ENCODE measurements at places on chromosomes 3 and 15. TPM values are rescaled to one million over a fixed set of nuclear protein-coding genes. Genes with fewer than 3 reads are reported as not detected.

BCHE gene
- total RNA-seq = 35.6 TPM

DNA sequence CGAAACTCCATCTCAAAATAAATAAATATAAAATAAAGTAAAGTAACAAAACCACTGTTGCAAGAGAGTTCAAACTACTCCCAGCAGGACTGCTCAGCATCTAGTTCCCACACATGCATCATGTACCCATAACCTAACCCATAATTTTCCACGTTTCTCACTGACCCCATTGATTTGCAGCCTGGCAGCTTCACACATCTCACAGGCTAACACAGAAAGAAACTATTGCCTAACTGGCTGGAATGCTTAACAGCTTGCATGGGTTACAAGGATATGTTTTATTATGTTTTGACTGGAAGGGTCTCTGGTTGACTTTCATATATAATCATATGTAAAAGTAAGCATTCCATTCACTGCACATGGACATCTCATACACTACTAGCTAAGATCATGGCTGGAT lies 55.6 kb upstream of the TBC1D23 start:
- no peak for DNase-seq

DNA sequence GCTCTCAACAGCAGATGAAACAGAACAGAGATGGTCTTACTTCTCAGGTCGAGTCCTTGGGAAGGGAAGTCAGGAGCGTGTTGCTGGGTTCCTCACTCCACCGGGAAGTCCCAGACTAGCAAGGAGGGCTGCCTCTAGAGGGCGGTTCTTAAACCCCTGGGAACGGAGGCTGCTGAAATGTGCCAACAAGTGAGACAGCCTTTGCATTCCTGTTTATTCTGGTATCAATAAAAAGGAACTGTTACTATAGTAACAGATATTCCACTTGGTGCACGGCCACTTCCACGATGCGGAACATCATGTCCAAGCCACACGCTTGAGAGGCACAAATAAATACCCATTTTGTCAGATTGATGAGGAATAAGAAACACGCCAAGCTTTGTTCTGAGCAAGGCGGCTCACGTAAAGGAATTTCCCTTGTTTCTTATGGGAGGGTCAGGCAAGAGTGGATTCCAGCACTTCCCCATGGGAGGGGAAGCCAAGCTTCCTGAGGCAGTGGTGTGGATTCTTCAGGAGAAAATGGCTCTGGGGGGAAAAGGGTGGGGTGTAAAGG lies at the start of gene FAM107A:
Gene FAM107A, minus strand, starts transcription at position 123 of the 553 bp plus-strand sequence. CDS start 7,531 bp downstream, outside the sequence.
- DNase-seq = peak; percentile 82

DNA sequence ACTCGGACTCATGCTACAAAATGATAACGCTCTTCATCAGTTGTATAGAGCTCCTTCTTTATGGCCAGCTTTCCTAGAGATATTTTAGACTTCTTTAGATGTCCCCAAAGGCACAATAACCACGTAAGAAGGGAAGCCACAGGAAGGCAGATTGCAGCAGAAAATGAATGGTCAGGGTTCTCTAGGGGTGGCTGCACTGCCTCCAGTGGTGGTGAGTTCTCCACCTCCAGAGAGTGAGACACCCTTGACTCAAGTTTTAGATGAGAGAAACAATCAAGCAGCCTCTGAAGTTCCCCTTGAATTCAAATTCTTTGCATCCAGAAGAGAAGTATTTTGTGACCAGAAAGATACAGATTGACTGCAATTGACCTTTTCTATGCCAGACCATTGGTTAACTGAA lies 191.5 kb downstream of the TP63 start:
- DNase-seq = no peak

- no peak for DNase-seq
Observed at GRCh38 chr3:131501949-131502348, 822 bp downstream of the MRPL3 start.

GRCh38 chr3:37237252-37237651 lies 62.9 kb upstream of the LRRFIP2 start:
- no peak for DNase-seq

NTRK3 gene
- 94.1 TPM for total RNA-seq

DNA sequence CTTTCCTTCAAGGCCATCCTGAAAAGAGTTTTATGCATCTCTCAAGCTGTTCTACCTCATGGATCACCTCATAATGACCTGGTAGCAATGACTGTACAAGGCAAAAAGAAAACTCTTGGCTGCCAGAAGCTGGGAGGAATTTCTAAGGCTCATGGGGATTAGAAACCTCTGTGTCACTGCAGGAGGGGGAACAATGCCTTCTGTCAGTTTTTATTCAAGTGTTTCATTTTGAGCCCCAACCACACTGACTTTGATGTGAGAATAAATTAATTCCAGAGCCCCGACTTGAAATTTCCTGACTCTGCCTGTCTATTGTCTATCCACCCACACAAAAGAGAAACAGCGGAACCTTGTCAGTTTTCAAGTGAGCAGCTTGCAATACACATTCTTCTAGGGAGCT lies 58.7 kb upstream of the MRPL3 start:
- no peak for DNase-seq

GRCh38 chr3:115834068-115834467 lies 210.8 kb downstream of the GAP43 start:
- DNase-seq = no peak

GRCh38 chr3:4845882-4846281 lies 133.4 kb upstream of the BHLHE40 start:
- no peak for DNase-seq

DNA sequence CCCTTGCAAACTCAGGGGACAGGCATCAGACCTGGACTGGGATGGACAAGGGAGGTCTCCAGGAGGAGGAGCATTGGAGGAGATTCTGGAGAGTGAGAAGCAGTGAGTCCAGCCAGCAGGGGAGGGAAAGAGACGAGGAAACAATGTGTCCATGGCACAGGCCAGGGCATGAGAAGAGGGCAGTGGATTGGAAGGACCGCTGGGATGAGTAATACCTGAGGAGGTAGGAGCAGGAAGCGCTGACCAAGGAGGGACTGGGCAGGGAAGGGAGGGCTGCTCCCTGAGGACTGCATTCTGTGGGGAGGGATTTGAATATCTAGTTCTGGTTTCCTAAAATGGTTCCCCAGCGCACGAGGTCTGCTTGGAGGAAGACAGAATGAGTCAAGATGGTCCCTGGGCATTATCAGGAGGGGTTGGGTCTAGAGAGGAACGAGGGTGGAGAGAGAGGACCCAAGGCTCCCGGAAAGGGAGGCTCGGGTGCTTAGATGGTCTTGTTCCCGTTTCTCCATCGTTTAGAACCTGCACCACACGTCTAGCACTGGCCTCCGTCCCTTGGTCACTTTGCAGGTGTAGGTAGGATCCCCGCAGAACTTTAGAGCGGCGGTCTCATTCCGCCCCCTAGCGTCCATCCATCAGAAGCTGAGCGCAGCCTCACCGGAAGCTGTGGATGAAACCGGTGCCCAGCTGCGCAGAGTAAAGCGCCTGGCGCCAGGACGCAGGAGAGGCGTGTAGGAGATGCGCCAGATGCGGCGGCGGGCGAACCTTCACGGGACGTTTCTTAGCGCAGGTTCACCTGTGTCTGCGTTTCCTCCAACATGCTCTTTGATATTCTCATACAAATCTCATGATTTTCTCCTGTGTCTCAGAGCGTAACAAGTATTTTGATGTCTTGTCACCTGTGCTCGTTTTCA lies 190.7 kb upstream of the NDN start:
- no peak for DNase-seq

DNA sequence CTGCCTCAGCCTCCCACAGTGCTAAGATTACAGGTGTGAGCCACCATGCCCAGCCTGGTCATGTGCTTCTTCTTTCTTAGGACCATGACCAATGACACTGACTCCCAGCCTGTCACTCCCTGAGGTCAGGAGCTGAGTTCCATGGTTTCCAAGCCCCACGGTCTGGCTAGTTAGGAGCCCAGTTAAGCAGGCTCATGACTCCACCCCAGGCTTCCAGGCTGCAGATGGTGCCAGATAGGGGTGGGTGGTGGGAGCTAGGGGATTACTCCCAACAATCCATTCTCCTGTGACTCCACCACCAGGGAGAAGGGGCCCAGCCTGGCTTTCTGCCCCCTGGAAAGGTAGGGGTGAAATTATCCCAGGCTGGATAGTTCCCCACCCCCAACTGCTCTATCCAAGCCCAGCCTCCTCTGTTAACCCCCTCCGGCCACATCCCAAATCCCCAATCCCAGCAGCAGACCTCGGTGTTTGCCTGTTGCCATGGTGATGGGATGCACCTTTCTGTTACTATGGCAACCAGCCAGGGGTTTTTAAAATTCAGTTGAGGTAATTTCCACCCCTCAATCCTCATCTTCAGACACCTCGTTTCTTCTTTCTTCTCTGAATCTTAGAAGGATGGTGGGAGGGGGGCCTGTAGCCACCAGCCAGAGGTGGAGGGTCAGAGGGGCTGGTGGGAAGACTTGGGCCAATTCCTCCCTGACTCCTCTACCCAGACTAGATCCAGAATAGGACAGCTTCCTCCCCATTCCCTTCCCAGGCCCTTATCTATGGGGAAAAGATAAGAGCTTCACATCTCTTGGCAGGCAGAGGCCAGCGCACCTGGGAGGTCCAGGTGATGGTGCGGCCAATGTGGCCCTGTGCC lies 22.5 kb upstream of the SEMA3F start:
- DNase-seq = no peak

DNA sequence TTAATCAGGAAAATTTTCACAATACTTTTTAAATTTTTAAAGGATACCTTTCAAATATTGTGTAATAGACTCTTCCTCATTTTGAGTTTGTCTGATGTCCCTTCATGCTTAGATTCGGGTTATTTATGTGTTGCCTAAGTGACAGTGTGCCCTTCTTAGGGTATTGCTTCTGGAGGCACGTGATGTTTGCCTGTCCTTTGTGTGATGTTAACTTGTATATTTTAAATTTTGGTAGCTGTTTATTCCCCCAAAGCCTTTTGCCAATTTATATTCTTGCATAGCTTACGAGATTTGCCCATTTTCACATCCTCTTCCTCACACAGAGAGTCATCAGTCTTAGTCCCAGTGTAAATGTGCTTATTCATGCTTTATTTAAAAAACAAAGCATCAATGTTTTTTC lies 433.1 kb downstream of the EPHB1 start:
- DNase-seq = no peak
